Muscle of arm (tissue), 14 donors: ENCODE measurements at places on chromosomes 12 and 14. TPM values are rescaled to one million over a fixed set of nuclear protein-coding genes. Genes with fewer than 3 reads are reported as not detected.

DNA sequence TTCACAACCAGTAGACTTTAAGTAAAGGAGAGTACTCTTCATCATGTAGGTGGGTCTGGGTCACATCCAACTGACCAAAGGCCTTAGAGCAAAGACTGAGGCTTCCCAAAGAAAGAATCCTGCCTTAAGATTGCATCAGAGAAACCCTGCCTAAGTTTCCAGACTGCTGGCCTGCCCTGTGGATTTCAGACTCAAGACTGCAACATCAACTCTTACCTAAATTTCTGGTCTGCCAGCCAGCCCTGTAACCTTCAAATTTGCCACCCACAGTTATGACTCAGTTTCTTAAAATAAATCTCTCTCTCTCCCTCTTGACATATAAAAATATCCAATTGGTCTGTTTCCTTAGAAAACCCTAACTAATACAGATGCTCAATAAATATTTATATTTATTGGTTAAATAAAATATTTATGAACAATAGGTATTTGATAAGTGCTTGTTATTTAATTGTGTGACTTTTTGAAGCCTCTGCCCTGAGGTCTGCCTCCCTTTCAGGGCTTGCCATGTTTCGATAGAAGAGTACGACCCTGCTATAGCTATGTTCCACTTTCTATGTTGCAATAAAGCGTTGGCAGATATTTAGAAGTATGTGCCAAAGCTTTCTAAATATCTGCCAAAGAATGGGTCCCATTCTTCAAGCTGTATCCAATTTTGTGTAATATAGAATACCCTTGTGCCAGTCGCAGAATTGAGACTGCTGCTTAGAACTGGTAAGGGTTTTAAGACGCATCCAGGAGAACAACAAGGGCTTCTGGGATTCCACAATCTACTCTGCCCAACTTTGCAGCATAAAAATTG lies 65.7 kb downstream of the TMEM30B start:
- DNase-seq = no peak

DNA sequence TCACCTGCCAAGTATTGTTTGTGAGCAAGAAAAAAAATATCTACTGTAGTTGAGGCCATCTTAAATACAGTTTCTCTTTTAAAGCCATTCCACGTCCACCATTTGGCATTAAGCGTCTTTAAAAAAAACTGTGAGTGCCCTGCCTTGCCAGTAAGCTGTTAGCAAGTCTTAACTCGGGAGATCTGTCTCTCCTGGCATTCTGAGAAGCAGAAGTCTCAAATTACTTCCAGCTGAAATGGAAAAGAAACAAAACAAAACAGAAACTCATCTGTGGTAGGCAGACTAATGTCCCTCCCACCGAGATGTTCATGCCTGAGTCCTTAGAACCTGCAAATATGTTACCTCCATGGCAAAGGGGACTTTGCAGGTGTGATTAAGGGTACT lies 126.2 kb downstream of the CRADD start:
- peak; percentile 53 for DNase-seq

Gene IL31
- polyA plus RNA-seq = not detected

Gene CLEC14A
- polyA plus RNA-seq = 28.3 TPM

DNA sequence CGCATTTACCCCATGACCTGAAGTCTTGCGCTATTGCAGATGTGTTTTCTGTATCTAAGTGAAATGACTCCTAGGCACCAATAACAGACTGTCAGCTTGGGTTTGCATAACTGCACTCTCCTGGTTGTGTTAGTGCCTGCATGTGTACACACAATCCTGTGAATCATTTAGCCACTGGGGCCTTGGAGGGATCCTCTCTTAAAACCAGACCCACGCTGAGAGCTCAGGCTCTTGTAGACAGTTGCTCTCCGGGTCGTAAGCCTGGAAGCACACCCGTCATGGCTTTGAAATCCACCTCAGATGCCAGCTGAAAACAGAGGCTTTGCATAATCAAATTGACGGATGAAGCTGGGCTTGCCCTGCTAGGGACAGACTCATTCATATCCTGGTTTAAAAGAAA lies 79.2 kb upstream of the RBM19 start:
- no peak for DNase-seq

DNA sequence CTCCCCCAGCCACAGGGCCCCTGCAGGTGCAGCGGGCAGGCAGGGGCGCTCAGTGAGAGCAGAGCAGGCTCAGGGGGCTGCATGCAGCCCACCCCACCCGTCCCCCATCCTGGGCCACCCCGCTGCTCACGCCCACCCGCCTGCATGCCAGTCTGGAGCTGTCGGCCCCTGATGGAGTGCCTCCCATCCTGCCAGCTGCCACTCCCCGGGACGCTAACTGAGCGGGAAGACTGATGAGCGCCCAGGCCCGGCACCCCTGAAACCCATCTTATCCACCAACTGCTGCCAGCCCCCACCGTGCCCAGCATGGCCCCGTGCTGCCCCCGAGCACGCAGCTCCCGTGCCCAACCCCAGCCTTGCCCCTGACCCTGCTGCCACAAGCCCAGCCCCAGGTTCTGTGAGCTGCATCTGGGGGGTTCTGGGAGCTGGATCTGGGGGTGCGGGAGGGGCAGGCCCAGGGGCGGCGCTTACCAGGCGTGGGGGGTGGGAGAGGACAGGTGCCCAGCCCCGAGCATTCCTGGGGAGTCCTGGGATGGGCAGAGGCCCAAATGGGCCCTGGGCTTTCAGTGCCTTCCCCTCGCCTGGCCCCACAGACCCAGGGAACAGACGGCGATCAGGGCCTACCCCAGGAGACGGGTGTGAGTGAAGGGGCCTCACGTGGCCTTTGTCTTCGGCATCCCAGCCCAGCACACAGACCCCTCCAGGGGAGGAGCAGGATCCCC lies 13.3 kb downstream of the AKT1 start:
- DNase-seq = no peak

Gene CCDC88C
- 14.0 TPM for polyA plus RNA-seq

Gene SLC15A4
- polyA plus RNA-seq = 20.5 TPM

- DNase-seq = no peak
Observed at GRCh38 chr14:56088941-56089340, 29.3 kb upstream of the PELI2 start.

Gene MYO1H
- not detected for polyA plus RNA-seq

- DNase-seq = no peak
Observed at GRCh38 chr12:56377310-56377988, 14.8 kb upstream of the APOF start.

GRCh38 chr14:92540472-92541048 lies 27.0 kb downstream of the RIN3 start:
- peak; percentile 94 for DNase-seq

DNA sequence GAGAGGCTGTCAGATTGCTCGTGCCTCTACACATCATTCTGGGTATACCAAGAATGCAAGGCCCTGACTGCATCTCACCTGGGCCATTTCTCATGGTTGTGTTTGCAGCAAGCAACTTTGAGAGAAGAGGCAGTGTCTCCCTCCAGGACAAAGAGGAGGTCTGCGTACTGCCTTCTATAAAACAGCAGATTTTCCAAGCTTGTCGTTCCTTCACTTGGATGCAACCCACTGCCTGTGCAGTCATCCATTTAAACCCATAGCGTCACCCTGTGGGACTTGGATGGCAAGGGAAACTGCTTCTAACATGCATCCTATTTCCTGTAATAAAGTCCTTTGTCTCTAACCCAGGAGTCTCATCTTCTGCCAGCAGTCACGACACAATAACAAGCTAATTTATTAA lies 1.3 kb downstream of the POMT2 start:
- DNase-seq = no peak

Gene CRACR2A
- not detected for polyA plus RNA-seq

- no peak for DNase-seq
Observed at GRCh38 chr14:30445852-30446251, 113.1 kb upstream of the G2E3 start.

DNA sequence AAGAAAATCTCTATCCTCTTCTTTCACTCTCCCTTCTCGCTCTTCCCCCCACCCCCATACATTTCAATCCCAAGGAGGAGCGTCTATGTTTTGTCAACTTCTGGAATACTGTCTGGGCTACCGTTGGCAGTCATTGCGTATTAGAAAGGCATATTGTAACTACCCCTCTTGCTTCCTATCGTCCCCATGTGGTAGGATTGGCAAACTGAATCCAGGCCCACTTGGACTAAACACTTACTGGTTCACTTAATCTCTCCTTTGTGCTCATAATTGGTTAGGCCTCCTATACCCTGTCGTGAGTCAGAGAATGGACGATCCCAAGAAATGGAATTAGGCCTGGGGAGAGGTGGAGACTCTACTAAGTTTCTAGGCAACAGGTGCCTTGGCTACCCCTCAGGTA lies 68.8 kb upstream of the SLC8A3 start:
- DNase-seq = no peak

GRCh38 chr12:101793401-101793800 lies 37.4 kb downstream of the GNPTAB start:
- no peak for DNase-seq

GRCh38 chr14:92413379-92413778 lies 90.4 kb downstream of the SLC24A4 start:
- peak; percentile 48 for DNase-seq

- no peak for DNase-seq
Observed at GRCh38 chr12:28223025-28223554, 32.8 kb downstream of the CCDC91 start.

Gene SLC2A14
- polyA plus RNA-seq = 0.26 TPM

DNA sequence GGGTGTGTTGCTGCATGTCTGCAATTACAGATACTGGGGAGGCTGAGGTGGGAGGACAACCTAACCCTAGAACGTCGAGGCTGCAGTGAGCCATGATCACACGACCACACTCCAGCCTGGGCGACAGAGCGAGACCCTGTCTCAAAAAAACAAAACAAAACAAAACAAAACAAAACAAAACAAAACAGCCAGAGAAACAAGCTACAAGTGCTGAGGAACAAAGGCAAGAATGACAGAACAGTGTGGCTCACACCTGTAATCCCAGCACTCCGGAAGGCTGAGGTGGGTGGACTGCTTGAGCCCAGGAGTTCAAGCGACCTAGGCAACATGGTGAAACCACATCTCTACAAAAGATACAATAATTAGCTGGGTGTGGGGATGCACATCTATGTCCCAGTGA lies 38.0 kb upstream of the SRP54 start:
- DNase-seq = no peak

GRCh38 chr12:95553197-95553943 lies 2.1 kb upstream of the USP44 start:
- DNase-seq = no peak

DNA sequence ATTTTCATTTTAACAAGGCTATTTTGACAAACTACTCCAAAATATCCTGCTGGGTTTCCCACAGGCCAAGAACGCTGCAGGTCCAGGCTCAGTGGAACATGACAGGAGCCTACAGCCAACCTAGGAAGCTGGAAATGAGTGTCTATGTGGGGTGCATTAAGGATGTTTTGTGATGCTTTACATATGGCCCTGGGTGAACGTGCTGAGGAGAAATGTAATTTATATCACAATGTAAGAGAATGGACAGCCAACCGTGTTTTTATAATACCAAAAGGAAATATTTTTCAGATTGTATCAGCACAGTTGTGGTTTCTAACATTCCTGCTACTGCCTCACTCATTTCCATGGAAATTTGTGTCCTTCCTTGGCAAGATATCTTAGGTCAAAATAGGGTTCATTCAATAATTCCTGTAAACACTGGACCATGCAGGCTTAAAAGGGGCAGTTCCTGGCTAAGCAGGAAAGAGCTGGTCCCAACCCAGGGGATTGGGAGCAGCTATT lies 51.5 kb downstream of the ST8SIA1 start:
- peak; percentile 54 for DNase-seq

Gene TTC6
- polyA plus RNA-seq = 0.47 TPM

GRCh38 chr12:132503618-132504204 lies 13.8 kb downstream of the FBRSL1 start:
- DNase-seq = peak; percentile 73

Gene ARPC3
- 143 TPM for polyA plus RNA-seq

Gene EGLN3
- polyA plus RNA-seq = 47.7 TPM

- no peak for DNase-seq
Observed at GRCh38 chr12:16392846-16393535, 45.5 kb downstream of the MGST1 start.

- no peak for DNase-seq
Observed at GRCh38 chr12:108241986-108242703, 97.0 kb downstream of the CMKLR1 start.

GRCh38 chr12:124369055-124369826 lies 74.3 kb downstream of the RFLNA start:
- peak; percentile 90 for DNase-seq

- no peak for DNase-seq
Observed at GRCh38 chr12:130212384-130212989, 50.2 kb downstream of the FZD10 start.

Gene ALDH1L2
- 10.0 TPM for polyA plus RNA-seq

- DNase-seq = no peak
Observed at GRCh38 chr14:104870368-104871144, 5.5 kb downstream of the CEP170B start.

GRCh38 chr14:93838238-93838637 lies 50.0 kb upstream of the PRIMA1 start:
- no peak for DNase-seq

GRCh38 chr12:131984334-131984733 lies 34.6 kb downstream of the EP400 start:
- no peak for DNase-seq

GRCh38 chr12:103207936-103208335 lies 250.5 kb downstream of the ASCL1 start:
- DNase-seq = no peak

GRCh38 chr12:11658791-11659190 lies 9.3 kb downstream of the ETV6 start:
- no peak for DNase-seq

DNA sequence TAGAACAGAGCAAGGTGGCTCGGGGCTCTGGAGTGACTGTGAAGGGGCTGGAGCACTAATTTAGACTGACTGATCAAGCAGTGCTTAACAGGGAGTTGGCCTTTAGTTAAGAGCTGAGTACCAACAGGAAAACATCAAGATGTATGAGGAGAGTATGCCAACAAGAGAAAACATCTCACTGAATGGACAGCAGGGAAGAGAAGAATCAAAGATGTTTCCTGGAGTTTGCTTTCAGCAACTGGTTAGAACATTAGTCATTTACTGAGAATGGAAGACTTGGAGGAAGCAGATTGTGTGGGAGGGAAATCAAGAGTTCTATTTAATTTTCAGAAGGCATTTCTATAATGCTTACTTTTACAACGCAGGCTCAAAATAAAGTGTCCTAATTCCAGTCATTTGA lies 259.3 kb downstream of the ADAMTS20 start:
- DNase-seq = no peak

DNA sequence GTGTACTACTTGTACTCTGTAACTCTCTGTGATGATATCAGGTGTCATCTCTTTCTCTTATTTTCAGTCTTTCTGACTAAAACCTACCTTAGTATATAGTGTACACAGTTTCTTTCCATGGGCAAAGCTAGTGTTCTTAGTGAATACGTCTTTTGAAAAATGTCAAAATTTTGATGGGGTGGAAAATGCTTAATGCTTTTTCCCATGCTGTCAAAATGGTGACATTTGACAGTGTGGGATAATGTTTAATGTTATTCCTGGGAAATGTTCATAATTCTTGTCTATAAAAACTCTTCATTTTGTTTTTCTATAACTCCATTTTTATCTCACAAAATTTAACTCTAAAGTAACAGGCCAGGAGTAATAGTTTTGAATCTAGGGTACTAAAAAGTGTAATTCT lies 742.7 kb upstream of the FOXG1 start:
- DNase-seq = no peak

GRCh38 chr12:50734409-50735263 lies 29.3 kb upstream of the ATF1 start:
- DNase-seq = peak; percentile 34

Gene BDKRB2
- polyA plus RNA-seq = 5.8 TPM

Gene ETFBKMT
- polyA plus RNA-seq = 2.7 TPM

Gene SLC8A3
- polyA plus RNA-seq = not detected

Gene GOLT1B
- polyA plus RNA-seq = 61.0 TPM

Gene KRT6C
- not detected for polyA plus RNA-seq

Gene LMNTD1
- polyA plus RNA-seq = not detected
